ENCODE measurements at places on chromosomes 5 and 9.

DNA sequence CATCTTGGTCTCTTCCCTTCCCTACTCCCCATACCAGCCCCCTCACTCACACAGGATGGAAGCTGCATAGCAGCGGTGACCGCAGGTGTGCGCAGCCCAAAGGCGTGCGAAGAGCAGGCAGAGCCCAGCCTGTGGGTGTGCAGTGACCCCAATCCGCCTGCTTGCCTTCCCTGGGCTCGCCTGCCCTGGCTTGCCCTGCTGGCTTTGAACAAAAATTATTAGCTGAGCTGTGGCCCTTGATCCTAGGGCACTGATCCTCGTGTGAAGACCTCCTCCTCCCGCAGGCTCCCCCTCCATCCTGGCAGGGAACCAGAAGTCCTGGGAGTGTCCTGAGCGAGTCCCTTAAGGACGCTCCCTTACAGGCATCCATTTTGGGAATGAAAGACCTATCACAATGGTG lies 31.9 kb downstream of the MORN5 start:
- DNase-seq, result no peak

DNA sequence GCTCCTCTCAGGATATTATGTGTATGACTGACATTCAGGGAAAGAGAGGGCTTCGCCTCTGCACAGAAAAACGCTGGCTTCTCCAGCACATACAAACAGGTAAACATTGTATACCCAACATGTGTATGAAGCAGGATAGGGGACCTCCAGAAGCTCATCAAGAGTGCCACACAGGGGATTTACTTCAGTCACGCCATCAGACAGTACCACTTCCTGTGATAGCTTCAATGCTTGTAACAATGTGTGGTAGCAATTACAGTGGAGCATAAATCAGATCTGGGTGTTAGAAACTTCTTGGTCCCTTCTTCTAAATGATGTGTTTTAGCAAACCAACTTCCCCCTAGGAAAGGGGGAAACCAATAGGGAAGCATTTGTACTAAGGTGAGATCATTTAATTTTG lies 160.8 kb downstream of the TSSK1B start:
- DNase-seq, result no peak

- no peak for DNase-seq
Measured at GRCh38 chr9:94911986-94912635, 185.6 kb downstream of the AOPEP start.

- DNase-seq, result no peak
Measured at GRCh38 chr9:101977614-101978210, 239.3 kb upstream of the GRIN3A start.

DNA sequence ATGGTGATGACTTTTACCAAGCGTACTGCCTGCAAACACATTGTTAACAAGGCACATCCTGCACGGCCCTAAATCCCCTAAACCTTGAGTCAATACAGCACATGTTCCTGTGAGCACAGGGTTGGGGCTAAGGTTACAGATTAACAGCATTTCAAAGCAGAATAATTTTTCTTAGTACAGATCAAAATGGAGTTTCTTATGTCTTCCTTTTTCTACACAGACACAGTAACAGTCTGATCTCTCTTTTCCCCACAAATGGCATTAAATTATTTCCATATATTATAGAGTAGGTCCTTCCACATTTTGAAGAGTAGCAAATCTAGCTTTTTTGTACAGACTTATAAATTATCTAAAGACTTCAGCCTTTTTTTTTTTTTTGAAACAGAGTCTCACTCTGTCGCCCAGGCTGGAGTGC lies 1.6 kb upstream of the TMEM141 start:
- DNase-seq, result no peak

DNA sequence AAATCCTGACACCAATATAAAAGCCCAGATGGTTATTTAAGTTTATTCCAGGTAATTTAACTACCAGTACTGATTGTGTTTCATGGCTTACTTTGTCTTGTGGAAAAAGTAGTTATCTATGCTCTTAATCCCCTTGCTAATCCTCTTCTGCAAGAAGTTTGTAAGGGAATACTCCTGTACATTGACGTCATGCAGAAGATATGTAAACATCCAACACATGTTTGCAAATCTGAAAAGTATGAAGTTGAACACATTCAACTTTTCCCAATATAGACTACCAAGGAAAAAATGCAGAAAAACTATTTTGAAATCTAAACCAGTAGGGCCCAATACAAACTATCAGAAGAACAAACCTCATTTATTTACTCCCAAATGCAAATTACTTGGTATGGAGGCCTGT lies 56.3 kb upstream of the ELL2 start:
- no peak for DNase-seq
